Breast epithelium (tissue), 4 donors: ENCODE measurements at places on chromosomes 3 and 15. TPM values are rescaled to one million over a fixed set of nuclear protein-coding genes. Genes with fewer than 3 reads are reported as not detected.

The ZNF860 gene
- 3.3 TPM for total RNA-seq

The PKM gene
- 212 TPM for total RNA-seq

The ADPGK gene
- total RNA-seq: 70.5 TPM

The ARMC8 gene
- total RNA-seq: 74.4 TPM

The SLC2A2 gene
- total RNA-seq: not detected

The SEMA3G gene
- total RNA-seq: 70.1 TPM

The OXNAD1 gene
- 22.8 TPM for total RNA-seq

- H3K4me1 ChIP-seq: no peaks in the 10 kb centered on the region
- no peak for DNase-seq
- H3K36me3 ChIP-seq: no peaks in the 10 kb centered on the region
- H3K27ac ChIP-seq: no peak overlapping the region
- H3K27me3 ChIP-seq: no peaks in the 10 kb centered on the region
- H3K4me3 ChIP-seq: no peak overlapping the region
Measured at GRCh38 chr3:127172781-127173515, 20.0 kb upstream of the PRR23E start.

GRCh38 chr15:80447077-80447476 is 42.9 kb downstream of the ARNT2 start:
- no peak overlapping the region for H3K4me3 ChIP-seq
- H3K27me3 ChIP-seq: no peaks in the 10 kb centered on the region
- no peak for DNase-seq
- H3K4me1 ChIP-seq: no peaks in the 10 kb centered on the region

- no peak for DNase-seq
- no peak overlapping the region for H3K27ac ChIP-seq
- H3K36me3 ChIP-seq: no peaks in the 10 kb centered on the region
- H3K4me3 ChIP-seq: no peak overlapping the region
- H3K4me1 ChIP-seq: no peaks in the 10 kb centered on the region
Measured at GRCh38 chr3:18127174-18127858, 297.8 kb downstream of the SATB1 start.

DNA sequence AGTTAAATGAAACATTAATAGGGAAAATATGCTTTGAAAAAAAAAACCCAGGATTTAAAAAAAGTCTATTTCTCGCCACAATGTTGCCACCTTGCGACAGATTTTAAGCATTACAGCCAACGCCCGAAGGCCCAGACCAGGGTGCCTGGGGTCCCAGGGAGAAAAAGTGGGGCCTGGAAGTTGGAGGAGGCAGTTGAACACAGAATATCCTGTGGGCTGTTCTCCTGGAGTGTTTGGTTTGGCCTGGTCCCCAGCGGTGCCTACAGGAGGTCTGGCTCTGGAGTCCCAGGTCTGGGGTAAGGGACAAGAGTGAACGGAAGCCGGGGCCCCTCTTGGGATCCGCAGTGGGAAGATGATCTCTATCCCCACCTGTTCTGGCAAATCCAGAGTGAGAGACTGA is 3.4 kb downstream of the RNU6-1 start:
- no peak overlapping the region for H3K27ac ChIP-seq
- no peak for DNase-seq
- H3K4me3 ChIP-seq: peak overlapping the region; percentile 46
- peaks cover 12% of the 10 kb centered on the region for H3K27me3 ChIP-seq

DNA sequence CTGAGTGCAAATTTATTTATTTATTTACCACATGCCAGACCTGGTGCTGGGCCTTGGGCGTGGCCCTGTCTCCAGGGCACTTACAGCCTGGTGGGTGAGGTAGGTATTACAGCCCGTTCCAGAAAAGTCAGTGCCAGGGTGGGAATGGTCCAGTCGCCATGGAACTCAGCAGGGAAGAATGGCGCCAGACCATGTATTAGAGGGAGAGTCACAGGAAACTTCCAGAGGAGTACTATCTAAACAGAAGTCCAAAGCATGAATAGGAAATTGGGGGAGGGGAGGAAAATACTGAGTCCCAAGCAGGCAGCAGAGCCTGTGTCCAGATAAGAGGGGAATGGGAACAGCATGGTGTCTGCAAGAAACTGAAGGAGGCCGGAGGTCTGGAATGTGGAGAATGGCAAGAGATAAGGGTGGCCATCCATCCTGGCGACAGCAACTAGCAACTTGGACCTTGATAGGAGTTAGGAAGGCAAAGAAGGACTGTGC is 27.0 kb downstream of the SH3BP5 start:
- H3K4me1 ChIP-seq: peaks cover 9% of the 10 kb centered on the region
- H3K27me3 ChIP-seq: no peaks in the 10 kb centered on the region
- DNase-seq: no peak
- no peaks in the 10 kb centered on the region for H3K36me3 ChIP-seq

GRCh38 chr3:43968465-43968864 is 273.2 kb upstream of the TOPAZ1 start:
- H3K4me1 ChIP-seq: no peaks in the 10 kb centered on the region
- no peak for DNase-seq
- H3K4me3 ChIP-seq: no peak overlapping the region
- no peaks in the 10 kb centered on the region for H3K27me3 ChIP-seq
- H3K36me3 ChIP-seq: no peaks in the 10 kb centered on the region
